ENCODE measurements at places on chromosomes 2 and 18. TPM values are rescaled to one million over a fixed set of nuclear protein-coding genes. Genes with fewer than 3 reads are reported as not detected.

The SCYGR2 gene
- total RNA-seq, result not detected

The ME2 gene
- total RNA-seq, result 43.5 TPM

The WDR35 gene
- 13.8 TPM for total RNA-seq

The TMEM17 gene
- 5.4 TPM for total RNA-seq

The DTNB gene
- 8.9 TPM for total RNA-seq

The NYAP2 gene
- total RNA-seq, result not detected

The NEB gene
- total RNA-seq, result 0.17 TPM

The MYCN gene
- not detected for total RNA-seq

The IFIH1 gene
- total RNA-seq, result 1.4 TPM

The SIX3 gene
- total RNA-seq, result 0.32 TPM

The CPO gene
- total RNA-seq, result not detected

The NEMP2 gene
- 7.1 TPM for total RNA-seq

The SYT4 gene
- total RNA-seq, result not detected

The GYPC gene
- total RNA-seq, result not detected

The LHCGR gene
- not detected for total RNA-seq

The TBC1D8 gene
- 50.6 TPM for total RNA-seq

The MARCHF4 gene
- 64.6 TPM for total RNA-seq

The MC2R gene
- not detected for total RNA-seq

The SNTG2 gene
- total RNA-seq, result not detected

The EVX2 gene
- 0.02 TPM for total RNA-seq

The TLX2 gene
- 0.30 TPM for total RNA-seq

The COLEC11 gene
- 0.63 TPM for total RNA-seq

The IKZF2 gene
- total RNA-seq, result 0.72 TPM

The C1QL2 gene
- total RNA-seq, result 0.09 TPM

The C2orf78 gene
- not detected for total RNA-seq

The VIT gene
- total RNA-seq, result not detected
